ENCODE measurements at places on chromosomes 7 and 10.

DNA sequence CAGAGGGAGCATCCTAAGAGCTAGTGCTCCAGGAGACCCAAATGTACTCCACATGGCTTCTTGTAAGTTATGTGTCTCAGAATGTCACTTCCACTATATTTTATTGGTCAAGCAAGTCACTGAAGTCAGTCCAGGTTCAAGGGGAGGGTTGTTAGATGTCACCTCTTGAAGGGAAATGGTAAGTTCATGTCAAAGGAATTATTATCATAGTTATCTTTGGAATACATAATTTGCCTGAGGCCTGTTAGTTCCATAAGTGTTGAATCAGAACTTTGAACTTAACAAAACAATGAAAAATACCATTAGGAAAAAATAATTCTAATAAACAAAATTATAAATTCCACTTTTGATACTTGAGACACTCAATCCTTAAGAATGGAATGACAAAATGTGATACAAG, 30.6 kb downstream of the STAM start:
- DNase-seq = no peak

DNA sequence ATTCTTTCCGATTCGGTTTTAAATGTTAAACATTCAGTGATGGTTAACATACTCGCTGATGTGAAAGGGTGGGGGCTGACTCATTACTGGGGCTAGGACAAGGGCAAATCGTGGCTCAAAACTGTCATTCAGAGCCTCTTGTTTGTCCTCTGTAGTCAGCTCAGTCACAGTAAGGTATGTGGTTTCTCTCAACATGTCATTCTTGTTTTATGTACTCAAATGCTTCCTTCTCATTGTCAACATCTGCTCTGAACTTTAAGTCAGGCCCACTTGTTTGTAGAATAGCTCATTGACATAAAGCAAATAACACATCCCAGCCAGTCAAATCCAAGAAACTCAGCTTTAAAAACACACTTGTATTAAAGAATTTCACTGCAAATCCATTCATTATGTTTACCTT, 7.3 kb downstream of the SLC16A9 start:
- DNase-seq = no peak

GRCh38 chr10:47025540-47026300, 114.5 kb downstream of the PTPN20 start:
- DNase-seq = no peak

- no peak for DNase-seq
Observed at GRCh38 chr7:12287901-12288300, 76.8 kb downstream of the TMEM106B start.

DNA sequence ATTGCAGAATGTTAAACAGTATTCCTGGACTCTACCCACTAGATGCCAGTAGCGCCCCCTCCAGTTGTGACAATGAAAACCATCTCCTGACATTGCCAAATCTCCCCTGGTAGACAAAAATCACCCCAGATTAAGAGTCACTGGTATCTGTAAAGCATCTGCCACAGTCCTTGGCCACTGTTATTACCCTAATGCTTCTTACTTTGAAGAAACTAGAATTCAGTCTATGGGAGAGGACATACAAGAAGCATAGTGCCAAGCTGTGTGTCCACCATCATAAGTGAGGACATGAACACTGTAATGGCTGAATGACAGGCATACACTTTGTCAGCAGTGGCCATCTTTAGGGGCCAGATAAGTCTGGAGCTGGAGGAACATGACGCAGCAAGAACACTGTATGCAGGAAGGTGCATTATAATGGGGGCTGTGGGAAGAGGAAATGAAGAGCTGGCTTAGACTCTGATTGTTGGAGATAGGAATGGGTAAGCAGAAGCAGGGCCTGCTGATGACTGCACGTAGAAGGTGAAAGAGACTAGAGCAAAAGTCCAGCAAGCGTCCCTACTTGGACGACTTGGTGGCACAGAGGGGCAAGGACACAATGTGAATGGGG, 32.5 kb downstream of the CBX3 start:
- DNase-seq = no peak

- no peak for DNase-seq
Observed at GRCh38 chr10:5464546-5464945, 34.8 kb downstream of the CALML5 start.

- DNase-seq = no peak
Observed at GRCh38 chr7:104921596-104921995, 92.4 kb upstream of the KMT2E start.

GRCh38 chr7:137753067-137753466, 93.7 kb downstream of the DGKI start:
- no peak for DNase-seq

- no peak for DNase-seq
Observed at GRCh38 chr10:70169649-70170364, 507 bp downstream of the SAR1A start.

DNA sequence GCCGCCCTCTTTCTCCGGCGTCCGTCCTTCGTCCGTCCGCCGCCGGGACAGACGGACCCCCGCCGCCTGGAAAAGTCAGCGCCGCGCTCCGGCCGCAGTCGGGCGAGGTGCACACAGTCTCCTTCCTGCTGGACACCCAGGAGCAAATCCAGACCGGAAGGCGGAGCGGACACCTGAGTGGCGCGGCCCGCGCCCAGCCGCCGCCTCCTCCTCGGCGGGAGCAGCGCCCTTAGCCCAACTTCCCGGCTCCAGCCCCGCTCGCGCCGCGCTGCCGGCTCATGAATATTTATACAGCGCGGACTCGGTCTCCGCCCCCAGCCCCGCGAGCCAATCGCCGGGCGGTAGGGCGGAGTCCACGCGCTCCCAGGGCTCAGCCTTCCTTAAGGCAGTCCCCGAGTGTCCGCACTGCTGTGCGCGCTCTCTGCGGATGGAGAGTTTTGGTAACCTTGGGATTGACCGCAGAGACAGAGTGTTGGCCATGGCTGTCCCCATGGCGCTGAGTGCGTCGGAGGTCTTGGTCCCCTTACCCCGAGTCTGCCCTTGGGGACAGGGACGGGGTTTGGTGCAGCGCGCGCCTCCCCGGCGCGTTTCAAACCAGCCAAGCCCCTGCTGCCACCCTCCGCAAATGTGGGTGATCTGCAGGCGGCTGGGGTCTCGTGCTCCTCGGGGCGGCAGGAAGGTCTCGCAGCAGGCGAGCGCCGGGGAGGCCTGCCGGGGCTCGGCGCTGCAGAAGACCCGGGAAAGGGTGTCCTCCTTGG, at the start of gene FZD8:
Gene FZD8, minus strand, starts transcription at position 262 of the 758 bp plus-strand sequence. CDS start 867 bp downstream, outside the sequence.
- peak; percentile 78 for DNase-seq

- DNase-seq = no peak
Observed at GRCh38 chr7:80226629-80227028, 92.0 kb downstream of the GNAI1 start.

DNA sequence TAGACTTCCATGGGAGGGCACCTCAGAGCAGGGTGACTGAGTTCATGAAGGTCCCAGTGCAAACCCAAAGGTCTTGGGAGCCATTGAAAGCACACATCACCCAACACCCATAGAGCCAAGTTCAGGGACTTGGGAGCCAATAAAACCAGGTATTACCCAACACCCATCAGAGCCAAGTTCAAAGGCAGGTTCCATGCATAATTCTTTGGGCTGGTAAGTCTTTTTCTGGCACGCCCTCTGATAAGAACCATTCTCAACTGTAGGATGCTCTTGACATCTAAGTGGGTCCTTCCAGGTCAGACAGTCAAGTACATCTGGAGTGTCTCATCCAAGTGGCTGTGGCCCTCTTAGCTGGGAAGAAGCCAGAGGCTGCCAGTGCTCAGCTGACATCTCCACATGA, 63.2 kb downstream of the EBF3 start:
- no peak for DNase-seq

GRCh38 chr7:123645516-123645915, 10.2 kb upstream of the LMOD2 start:
- DNase-seq = no peak

DNA sequence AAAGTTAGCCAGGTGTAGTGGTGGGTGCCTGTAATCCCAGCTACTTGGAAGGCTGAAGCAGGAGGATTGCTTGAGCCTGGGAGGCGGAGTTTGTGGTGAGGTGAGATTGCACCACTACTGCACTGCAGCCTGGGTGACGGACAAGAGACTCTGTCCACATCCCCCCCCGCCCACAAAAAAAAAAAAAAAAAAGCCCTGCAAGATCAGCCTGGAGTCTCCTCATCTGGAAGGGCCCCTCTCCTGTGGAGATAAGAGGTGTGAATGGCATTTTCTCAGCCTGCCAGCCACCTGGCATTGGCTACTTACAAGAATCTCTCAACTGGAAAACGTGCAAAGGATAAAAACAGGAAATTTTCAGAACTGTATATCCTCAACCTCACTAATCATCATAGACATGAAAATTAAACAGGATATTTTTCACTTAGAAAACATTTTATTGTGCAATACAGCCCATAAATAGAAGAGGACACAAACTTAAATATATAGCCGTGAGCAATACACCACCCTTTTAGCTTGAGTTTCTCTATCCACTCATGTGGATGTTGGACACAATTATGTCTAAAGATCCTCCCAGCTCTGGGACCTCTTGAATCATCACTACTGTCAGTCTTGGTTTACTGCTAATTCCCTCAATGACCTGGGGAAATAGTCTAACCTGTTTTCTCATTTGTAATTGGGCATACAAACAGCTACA, 11.3 kb upstream of the TSPAN15 start:
- DNase-seq = no peak

- no peak for DNase-seq
Observed at GRCh38 chr10:33174674-33175434, 159.6 kb downstream of the NRP1 start.

- peak; percentile 13 for DNase-seq
Observed at GRCh38 chr10:70283445-70284399, at the start of gene NPFFR1. Gene NPFFR1 (minus strand): TSS chr10:70284004. CDS start chr10:70283676, 328 bp downstream.

GRCh38 chr7:30112103-30112713, 22.6 kb upstream of the MTURN start:
- DNase-seq = no peak

GRCh38 chr7:147235645-147236382, 1119.2 kb downstream of the CNTNAP2 start:
- DNase-seq = no peak

- DNase-seq = no peak
Observed at GRCh38 chr10:32605787-32606186, 159.8 kb downstream of the CCDC7 start.

GRCh38 chr10:31317652-31318381, 1.2 kb upstream of the ZEB1 start:
- DNase-seq = no peak

DNA sequence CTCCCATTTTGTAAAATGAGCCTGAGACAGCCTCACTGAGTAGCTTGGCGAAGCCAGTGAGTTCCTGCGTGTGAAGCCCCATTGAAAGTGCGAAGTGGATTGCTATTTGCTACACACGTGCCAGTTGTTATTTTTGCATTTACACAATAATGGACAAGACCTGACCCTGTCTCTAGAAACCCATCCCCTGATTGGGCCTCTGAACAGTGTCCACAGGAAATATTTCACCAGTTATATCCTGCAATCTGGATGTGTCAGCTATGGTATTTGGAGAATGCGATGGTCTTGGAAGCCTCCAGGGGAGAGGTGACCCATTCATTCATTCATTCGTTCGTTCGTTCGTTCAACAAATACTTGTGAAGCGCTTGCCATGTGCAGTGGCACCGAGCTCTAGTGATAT, 37.1 kb downstream of the COL13A1 start:
- no peak for DNase-seq

Measured in NCI-H1092 treated with DMSO at 0.1 percent for 48 hours (cell line).